Stromal cell of bone marrow (primary cell): ENCODE measurements at places on chromosomes 12 and 14.

- DNase-seq, result no peak
Observed at GRCh38 chr12:112294793-112295192, 87.4 kb downstream of the HECTD4 start.

DNA sequence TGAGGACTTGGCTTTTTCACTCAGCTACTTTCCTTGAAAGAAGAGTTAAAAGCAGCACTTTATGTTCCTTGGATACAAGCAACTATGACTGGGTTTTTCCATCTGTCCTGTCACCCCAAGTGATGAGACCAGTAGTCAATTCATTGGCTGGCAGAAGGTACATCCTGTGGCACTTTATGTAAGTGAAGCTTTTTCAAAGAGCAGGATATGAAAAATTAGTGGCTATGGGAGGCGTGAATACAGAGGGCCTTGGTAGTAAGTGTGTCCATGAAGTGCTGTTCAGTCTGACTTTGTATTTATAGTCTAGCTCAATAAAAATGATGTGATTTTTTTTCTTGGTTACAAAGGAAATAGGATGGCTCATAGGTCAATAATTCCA, 68.8 kb downstream of the DRAM1 start:
- DNase-seq, result no peak

DNA sequence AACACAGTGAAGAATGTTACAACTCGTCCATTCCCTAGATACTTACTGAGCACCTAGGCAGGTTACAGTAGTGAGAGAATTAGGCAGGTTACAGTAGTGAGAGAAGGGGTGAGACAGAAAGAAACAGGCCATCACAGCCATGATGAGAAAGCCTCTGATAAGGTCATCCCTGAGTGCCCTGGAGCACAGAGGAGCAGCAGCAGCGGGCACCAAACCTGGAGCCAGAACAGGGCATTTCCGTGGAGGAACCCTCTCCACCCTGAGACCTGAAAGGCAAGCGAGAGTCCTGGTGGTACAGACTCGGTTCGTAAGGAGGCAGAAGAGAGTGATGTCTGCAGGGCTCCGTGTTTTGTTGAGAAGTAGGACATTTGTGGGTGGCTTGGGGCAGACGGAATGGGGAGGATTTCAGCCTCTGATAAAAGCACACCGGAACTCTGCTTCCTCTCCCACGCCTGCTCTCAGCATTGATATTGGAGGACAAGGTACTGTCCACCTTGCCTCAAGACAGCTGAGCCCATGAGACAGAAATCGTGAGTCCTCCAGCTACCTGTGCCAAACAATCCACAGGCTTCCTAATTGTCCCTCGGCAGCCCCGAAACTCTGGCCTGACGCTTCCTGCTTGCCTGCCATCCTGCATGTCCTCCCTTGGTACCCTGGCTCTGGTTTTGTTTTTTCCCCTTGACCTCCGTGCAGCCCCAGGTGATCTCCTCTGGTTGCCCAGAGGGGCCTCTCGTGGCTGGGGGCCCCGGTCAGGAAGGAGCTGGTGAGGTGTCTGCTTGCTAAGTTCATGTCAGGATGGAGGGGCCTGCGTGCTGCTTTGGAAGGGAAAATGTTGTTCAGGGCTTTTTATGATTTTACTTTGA, 136.1 kb downstream of the GCH1 start:
- DNase-seq, result no peak

GRCh38 chr12:117403586-117404139, 42.2 kb upstream of the NOS1 start:
- no peak for DNase-seq

DNA sequence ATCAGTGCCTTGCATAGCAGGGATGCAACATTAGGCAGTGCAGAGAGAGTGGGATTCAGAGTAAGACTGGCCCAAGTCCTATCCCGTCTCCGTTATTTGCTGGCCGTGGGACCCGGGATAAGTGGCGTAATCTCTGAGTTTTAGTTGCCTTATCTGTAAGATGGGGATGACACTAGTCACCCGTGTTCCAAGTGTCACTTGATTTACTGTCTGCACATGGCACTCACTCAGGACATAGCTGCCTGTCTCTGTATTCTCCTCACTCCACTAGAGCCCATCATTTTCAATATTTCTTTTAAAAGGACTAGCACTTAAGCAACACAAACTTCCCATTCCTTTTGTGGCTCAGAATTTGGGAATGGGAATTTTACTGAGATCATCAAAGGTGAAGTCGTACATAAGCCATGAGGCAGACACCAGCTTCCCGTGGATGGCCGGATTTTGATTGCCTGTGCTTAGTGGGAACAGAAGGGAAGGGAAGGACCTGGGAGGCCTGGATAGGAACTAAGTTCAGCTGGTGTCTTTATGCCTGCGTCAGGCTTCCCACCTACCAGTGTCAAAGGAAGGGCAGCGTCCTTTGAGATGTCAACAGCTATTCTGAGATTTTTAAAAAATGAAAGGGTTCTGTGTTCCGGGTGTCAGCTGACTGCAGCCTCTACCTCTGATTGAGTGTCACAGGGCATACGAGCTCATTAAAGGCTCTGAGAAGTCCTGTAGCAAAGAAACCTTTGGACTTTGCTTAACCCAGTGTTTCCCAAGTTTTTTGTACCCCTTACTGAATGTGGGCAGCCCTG, 361.4 kb downstream of the CACNA1C start:
- DNase-seq, result no peak

- DNase-seq, result no peak
Observed at GRCh38 chr12:122721057-122721545, 4.5 kb upstream of the HCAR3 start.

DNA sequence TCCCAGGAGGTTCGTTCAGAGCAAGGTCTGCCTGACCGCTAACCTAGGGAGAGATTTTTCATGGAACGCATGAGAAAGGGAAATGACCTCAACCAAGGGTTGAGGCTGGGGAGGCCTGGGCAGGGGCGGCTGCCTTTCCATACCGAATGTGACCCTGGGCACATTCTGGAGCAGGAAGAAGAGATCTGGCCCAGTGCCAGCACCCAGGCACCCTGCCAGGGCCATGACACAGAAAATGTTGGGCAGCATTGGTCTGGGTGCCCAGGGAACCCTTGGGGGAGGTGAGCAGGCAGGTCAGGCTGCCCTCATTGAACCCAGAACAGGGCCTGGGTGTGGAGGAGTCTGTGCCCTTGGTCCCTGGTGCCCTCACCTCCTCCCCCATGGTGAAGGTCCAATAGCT, 106.8 kb downstream of the CALM1 start:
- no peak for DNase-seq
